ENCODE measurements at places on chromosomes 16 and 17.

- no peak for DNase-seq
Observed at GRCh38 chr17:2694381-2695242, 17.0 kb downstream of the CLUH start.

- DNase-seq: no peak
Observed at GRCh38 chr16:80191928-80192327, 348.9 kb upstream of the DYNLRB2 start.

DNA sequence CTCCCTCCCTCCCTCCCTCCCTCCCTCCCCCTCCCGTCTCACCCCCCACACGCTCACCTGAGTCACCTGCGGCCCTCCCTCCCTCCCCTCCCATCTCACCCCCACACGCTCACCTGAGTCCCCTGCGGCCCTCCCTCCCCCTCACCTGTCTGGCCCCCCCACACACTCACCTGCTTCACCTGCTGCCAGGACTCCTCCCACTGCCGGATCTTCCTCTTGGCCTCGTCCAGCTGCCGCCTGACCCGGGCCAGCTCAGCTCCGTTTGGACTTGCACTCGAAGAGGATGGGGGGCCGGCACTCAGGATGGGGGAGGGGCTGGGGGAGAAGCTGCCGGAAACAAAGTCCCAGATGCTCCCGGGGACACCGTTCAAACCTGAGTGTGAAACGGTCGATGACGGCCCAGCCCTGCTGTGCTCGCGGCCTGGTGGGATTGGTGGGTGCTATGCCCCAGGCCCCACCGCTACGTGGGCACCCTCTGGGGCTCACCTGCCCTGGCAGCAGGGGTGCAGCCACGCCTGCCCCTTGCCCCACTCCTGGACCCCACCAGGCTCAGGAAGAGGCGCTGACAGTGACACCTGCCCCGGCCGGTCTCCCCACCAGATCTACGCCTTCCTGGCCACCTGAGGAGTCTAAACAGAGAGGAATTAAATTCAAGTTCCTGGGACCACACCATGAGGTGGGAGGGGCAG lies 15.9 kb downstream of the GNPTG start:
- DNase-seq: no peak

DNA sequence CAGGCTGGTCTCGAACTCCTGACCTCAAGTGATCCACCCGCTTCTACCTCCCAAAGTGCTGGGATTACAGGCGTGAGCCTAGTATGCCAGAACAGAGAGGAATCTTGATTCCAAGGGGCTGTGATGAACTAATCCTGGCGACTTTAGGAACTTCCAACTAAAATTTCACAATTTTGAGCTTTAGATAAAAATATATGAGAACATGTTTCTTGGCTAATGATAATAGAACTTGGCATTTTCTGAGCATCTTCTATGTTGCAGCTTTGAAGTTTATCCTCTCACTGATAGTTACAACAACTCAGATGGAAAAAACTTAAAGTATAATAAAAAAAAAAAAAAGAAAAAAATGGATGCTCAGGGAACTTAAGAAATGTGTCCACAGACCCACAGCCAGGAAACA lies 69.8 kb upstream of the WSCD1 start:
- no peak for DNase-seq

DNA sequence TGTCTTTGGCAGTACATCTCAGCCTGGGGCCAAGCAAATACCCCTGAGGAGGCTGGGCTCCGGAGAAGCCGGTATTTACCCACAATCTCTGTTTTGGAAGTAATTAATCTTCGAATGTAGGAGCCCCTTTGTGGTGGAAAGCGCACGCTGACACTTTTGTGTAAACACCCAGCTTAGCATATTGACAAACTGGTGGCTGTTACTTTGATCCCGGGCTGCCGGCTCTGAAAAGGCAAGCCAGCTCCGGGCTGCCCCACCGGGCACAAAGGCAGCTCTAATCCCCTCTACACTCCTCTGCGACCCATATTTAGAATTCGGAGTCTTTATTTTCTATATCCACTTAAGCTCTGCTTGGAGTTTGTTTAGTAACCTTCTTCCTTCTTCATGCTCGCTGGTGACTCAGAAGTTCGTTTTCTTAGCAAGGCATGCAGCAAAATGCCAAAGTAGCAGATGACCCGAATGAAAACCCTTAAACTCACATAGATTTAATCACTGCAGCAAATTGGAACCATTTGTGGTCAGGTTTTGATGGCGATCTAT lies 144.0 kb upstream of the IRX3 start:
- DNase-seq: no peak

DNA sequence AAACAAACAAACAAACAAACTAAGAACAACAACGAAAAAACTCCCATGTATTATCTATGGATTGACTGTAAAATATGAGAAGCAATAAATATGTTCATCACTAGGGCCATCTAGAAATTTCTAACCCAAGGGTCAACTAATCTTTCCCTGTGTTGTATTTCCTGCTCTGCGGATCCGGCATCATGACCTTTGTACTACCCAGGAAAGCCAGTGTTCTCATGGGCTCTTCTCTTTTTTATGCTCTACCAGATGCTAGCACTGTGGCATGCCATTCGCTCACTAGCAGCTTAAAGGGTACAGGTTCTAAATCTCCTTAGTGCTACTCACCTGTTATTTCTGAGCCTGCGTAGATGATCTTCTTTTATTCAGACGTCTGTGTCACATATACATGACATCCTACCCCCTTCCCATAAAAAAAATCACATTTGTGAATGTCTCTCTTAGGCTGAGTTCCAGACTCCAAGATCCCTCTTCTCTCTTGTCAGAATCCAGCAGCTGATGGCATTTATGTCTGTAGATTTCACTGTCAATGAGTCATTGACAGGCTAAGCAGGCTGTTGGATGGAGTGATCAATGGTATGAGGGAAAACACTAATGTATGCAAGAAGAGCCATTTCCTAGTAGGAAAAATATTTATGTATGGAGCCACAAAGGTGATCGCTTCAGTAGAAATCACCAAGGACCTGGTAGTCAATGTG lies 100.0 kb downstream of the WWOX start:
- DNase-seq: no peak

DNA sequence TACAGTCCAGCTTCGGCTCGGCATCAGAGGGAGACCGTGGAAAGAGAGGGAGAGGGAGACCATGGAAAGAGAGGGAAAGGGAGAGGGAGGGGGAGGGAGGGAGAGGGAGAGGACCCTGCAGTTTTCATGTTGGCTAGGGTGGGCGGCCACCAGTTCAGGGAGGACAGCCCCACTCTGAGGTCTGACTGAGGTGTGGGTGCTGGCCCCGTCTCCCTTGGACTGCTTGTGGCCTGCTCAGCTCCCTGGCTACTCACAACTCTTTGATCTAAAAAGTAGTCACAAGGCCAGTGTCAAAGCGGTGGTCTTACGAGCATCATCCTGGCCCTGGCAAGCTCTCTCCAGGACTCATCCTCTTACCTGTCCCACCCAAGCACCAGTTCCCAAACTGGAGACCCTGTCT lies 9.4 kb downstream of the COX4I1 start:
- DNase-seq: no peak

DNA sequence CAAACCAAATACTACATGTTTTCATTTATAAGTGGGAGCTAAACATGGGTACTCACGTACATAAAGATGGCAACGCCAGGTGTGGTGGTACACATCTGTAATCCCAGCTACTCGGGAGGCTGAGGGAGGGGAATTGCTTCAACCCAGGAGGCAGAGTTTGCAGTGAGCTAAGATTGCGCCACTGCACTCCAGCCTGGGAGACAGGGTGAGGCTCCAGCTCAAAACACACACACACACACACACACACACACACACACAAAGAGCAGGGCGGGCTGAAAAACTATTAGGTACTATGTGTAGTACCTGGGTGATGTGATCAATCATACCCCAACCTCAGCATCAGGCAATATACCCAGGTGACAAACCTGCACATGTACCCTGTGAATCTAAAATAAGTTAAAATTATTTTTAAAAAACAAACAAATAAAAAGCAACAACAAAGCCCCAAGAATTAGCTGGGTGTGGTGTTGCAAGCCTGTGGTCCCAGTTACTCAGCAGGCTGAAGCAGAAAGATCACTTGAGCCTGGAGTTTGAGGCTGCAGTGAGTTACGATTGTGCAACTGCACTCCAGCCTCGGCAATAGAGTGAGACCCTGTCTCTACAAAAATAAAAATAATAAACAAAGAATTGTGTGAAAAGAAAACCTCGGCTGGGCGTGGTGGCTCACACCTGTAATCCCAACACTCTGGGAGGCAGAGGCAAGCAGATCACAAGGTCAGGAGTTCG lies 11.9 kb upstream of the FAAP100 start:
- DNase-seq: no peak

GRCh38 chr16:10982465-10983150 lies 38.2 kb downstream of the CLEC16A start:
- no peak for DNase-seq

DNA sequence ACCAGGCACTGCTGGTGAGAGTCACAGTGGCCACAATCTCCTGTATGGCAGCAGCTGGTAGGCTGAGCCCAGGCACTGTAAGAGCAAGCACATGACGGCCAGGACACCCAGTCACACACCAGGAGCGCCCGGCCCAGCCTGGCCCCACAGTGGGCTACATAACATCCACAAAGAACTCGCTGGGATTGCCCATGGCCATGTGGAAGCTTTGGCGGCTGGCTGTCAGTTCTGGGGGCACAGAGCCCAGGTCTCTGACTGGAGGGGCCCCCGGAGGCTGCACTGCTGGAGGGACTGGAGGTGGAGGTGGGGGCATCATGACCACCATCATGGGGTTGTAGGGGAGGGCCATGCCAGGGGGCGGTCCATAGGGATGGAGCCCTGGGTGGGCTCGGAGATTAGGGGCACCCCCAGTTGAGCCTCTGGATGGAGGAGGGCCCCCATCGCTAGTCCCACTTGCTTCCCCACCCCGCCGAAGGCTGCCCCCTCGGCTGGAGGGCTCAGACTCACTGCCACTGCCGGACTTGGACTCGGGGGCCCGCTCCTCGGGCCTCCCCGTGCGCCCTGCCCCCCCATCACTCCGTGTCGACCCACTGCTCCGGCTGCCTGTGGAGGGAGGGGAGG lies 6.1 kb downstream of the ACADVL start:
- DNase-seq: no peak

DNA sequence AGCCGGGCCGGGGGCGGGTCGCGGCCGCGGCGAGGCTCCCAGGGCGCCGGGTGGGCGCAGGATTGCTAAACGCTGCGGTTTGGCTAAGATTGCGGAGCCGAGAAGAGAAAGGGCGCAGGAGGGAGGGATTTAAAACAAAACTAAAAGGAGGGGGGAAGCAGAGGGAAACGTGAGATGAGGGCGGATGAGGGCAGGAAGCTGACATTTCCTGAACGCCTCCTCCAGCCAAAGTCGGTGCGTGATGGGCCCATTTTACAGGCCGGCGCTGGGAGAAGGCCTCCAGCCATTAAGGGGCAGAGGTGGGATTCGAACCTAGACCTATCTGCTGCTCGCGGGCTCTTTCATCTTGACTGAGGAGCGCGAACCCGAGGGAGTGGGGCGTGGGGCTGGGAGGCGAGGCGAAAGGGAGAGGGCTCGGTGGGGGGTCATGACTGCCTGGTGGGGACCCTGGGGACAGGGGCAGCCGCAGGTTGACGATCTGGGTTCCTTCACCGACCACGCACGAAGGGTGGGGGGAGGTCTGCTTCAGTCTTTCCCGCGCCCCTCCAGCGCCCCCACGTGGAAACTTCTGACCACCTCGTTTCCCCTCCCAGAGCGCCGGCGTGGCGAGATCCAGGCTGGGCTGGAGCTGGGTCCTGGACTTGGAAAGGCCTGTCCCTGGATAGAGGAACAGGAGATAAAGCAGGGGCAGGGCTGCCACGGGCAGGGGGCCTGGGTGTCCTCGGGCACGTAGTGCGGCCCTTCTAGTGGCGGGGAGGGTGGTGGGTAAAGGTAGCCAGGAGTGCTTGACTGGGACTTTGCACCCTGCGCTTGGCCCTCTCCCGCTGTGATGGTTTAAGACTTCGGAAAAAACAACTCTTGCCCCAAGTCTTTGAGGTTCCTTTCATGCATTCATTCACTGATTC lies 3.8 kb upstream of the TAC4 start:
- peak; percentile 65 for DNase-seq

GRCh38 chr16:3478242-3478925 lies 16.9 kb downstream of the C16orf90 start:
- no peak for DNase-seq

DNA sequence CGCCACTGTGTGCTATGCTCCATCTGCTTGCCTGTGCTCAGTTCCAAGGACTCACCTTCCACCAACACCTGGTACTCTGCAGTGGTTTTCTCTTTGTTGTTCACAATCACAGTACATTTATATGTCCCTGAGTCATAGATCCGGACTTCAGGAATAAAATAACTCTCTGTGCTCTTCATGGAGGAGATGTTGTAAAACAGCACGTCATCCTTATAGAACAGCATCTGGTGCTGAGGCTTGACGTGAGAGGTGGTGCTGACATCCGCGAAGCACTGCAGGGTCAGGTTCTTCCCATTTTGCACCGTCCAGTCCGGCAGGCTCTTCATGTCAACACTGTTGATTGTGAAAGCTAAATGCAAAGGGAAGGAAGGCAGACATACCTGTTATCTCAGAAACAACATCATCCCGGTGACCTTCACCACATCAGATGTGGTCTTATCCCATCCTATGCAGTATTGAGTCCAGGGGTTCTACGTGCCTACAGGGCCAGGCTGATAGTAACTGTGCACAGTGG lies 12.8 kb downstream of the PECAM1 start:
- no peak for DNase-seq

DNA sequence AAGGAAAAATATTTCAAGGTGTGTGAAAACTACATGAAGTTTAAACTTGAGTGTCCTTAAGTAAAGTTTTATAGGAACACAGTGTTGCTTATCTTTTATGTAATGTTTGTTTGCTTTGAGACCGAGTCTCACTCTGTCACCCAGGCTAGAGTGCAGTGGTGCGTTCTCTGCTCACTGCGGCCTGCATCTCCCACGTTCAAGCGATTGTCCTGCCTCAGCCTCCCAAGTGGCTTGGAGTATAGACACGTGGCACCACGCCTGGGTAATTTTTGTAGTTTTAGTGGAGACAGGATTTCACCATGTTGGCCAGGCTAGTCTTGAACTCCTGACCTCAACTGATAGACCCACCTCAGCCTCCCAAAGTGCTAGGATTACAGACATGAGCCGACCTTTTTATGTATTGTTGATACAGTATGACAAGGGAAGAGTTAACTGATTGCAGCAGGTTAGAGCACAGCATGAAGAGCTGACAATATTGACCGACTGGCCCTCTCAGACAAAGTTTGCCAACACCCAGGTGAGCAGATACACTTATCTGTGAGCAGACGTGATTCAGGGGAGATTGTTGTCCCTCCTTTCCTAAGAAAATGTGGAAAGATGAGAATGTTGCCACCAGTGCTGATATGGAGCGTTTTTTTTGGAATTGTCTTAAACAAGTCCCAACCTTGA lies 373.7 kb downstream of the WWOX start:
- DNase-seq: no peak
